ENCODE measurements at places on chromosomes 6 and 20. TPM values are rescaled to one million over a fixed set of nuclear protein-coding genes. Genes with fewer than 3 reads are reported as not detected.

PRL gene
- total RNA-seq = not detected

- DNase-seq = no peak
These were observed 420.4 kb upstream of the OPRM1 start for GRCh38 chr6:153618371-153619322.

GRCh38 chr20:44166477-44166876 is 20.5 kb downstream of the JPH2 start:
- no peak for DNase-seq

CD93 gene
- total RNA-seq = 13.6 TPM

GRCh38 chr6:161001421-161001820 is 9.9 kb downstream of the MAP3K4 start:
- no peak for DNase-seq

NKX2-4 gene
- total RNA-seq = not detected

GRCh38 chr20:62116558-62117361 is 5.5 kb upstream of the LSM14B start:
- no peak for DNase-seq

All from occipital lobe (tissue), 3 donors.